ENCODE measurements at places on chromosomes 12 and 14.
A peak's percentile ranks its signal among the peaks of the same experiment; 100 is the strongest.

GRCh38 chr14:80923368-80923767 is 18.2 kb downstream of the CEP128 start:
- DNase-seq = no peak

- peak; percentile 13 for DNase-seq
These were observed 66.0 kb upstream of the CPSF6 start for GRCh38 chr12:69173368-69173767.

GRCh38 chr14:100138082-100138787 is 21.2 kb downstream of the DEGS2 start:
- peak; percentile 71 for DNase-seq

- peak; percentile 18 for DNase-seq
These were observed 8.1 kb upstream of the RNF34 start for GRCh38 chr12:121391619-121392324.

DNA sequence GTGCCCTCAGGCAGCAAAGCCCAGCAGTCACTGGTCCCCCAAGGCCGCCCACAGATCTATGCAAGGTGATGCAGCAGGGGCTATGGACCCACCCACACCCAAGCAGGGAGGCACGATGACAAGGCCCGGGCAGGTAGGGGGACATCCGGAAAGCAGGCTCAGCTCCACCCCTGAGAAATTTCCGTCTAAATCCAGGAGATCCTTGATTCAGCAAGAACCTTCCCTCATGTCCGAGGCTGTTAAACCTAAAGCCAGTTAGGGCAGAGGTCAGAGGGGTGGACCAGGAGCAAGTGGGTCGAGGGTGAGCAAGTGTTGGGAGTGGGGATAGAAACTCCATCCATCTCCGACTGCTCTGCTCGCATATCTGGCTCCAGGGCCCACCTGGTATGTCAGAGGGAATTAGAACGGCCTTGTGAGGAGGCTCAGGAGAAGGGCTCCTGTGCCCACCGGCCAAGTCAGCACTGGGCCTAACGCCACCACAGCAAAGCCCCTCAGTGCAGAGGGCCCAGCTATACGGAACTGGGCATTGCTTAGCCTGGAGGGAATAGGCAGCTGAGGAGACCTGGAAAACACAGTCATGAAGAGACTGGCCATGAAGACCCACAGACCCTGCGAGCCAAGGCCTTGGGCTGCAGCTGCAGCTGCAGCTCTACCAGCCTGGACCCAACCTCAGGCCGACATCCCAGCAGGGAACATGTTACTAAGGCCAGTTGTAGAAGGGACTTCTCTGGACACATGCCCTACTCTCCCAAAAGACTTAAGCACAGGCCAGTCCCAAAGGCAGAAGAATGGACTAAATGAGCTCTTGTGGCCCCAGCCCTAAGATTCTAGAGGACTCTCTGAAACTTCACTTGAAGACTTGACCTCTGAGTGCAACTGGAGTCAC is 34.3 kb downstream of the DAD1 start:
- DNase-seq = no peak

DNA sequence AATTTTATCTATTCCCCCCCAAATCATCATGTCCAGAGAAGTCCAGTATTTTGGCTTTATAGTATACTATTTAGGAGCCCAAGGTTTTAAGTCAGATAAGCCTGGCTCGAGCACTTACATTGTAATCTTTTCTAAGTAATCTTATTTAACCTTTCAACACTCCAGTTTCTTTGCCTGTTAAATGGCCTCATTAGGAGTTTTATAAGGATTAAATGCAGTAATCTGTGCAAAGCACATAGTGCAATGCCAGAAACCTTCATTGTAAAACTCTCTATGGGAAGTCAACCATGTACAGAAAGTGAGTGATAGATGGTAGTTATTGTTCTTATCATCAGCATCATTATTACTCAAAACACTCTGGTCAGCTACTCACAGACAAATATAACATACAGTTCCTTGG is 1330.4 kb downstream of the SLC16A7 start:
- no peak for DNase-seq

GRCh38 chr12:57518920-57519795 is 1.2 kb downstream of the DDIT3 start:
- DNase-seq = peak; percentile 39

DNA sequence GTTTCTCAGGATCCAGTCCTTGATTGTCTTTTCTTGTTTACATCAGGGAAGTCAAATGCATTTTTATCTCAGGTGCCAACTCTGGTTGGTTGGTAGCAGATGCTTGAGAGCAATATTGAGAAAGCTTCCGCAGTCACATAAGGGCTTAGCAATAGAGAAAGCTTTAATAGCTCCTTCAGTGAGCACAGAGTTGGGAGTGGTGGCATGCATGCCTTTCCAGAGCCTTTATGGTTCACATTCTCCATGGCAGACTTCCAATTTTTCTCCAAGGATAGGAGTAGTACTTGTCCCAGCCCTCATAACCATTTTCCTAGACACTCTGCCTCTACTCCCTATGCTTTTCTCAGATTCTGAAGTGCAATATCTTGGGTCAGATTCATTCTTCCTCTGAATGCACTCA is 280.4 kb downstream of the AEBP2 start:
- no peak for DNase-seq

GRCh38 chr12:98645572-98646067 is 530 bp downstream of the APAF1 start:
- peak; percentile 22 for DNase-seq

DNA sequence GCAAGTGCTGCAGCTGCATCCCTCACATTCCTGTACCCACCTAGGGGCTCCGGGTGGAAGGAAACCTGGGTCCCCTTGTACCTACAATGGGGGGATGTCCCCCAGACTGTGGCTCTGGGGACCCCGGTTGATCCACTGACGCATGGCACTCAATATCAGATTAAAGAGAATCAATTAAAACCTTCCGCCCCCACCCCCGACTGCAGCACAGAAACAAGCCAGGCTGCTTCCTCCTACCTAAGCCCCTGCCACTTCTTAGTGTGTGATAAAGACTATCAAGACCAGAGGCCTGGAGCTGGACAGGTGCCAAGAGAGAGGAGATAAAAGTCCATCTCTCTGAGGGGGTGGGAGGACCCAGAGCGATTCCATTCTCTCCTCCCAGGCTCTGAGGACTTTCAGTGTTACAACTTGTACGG is 28.2 kb upstream of the RPLP0 start:
- peak; percentile 49 for DNase-seq

- DNase-seq = no peak
These were observed 50.7 kb downstream of the TSPAN9 start for GRCh38 chr12:3127832-3128231.

GRCh38 chr12:65526311-65526710 is 247.8 kb downstream of the MSRB3 start:
- DNase-seq = no peak

- no peak for DNase-seq
These were observed 524.8 kb downstream of the FUT8 start for GRCh38 chr14:65937079-65937959.

- DNase-seq = no peak
These were observed 17.7 kb downstream of the SLC25A29 start for GRCh38 chr14:100288382-100289185.

- no peak for DNase-seq
These were observed 12.8 kb upstream of the SMARCD1 start for GRCh38 chr12:50072198-50072907.

All from myocyte (in vitro differentiated cells).